Mucosa of descending colon (tissue), 3 donors: ENCODE measurements at places on chromosomes 7 and 10. TPM values are rescaled to one million over a fixed set of nuclear protein-coding genes. Genes with fewer than 3 reads are reported as not detected.
A peak's percentile ranks its signal among the peaks of the same experiment; 100 is the strongest.

Gene COL1A2
- total RNA-seq: 35.1 TPM

GRCh38 chr10:48623009-48623408, 18.1 kb upstream of the ARHGAP22 start:
- DNase-seq: no peak

Gene PIP
- not detected for total RNA-seq

DNA sequence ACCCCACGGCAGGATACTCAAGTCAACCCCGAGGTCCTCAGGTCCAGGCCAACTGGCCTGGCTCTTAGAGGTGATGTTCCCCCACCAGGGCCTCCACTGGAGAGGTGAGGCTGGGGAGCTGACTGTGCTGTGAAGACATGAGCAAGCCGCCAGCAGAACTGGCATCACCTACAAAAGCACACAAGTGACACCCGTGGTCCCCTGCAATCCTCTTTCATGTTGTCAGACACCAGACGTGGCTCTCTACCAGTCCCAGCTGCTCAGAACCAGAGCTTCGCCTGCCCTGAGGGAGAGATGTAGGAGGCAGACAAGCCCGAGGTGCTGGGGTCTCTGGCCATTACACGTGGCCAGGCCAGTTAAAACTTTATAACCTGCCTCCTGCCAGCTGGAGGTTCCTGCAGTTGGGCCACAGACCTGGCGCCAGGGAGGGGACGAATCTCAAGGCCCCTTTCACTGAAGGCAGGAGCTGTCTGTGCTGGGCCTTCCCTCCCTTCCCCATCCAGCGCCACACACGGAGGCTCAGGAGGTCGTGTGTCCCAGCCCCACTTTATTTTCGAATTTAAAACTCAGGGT, 2.2 kb downstream of the COMTD1 start:
- DNase-seq: peak; percentile 22

DNA sequence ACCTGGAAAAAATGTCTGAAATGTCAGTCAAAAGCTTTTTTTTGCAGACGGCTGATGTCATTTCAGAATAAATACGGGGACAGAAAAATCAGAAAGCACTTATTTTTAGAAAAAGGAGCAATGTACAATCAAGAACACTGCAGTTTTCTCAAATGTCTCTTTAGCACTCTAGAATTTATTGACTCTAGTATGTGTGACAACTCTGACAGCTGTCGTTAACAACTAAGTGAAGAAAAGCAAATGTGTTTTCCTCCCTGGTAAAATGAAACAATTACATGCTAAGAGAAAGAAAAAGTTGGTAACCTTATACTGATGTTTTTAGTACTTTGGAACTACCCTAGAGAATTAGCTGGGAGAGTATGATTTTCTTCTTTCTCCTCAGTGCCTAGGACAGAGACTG, 497.4 kb downstream of the GRM8 start:
- DNase-seq: no peak

GRCh38 chr10:62554632-62555199, 180.5 kb downstream of the ZNF365 start:
- no peak for DNase-seq

DNA sequence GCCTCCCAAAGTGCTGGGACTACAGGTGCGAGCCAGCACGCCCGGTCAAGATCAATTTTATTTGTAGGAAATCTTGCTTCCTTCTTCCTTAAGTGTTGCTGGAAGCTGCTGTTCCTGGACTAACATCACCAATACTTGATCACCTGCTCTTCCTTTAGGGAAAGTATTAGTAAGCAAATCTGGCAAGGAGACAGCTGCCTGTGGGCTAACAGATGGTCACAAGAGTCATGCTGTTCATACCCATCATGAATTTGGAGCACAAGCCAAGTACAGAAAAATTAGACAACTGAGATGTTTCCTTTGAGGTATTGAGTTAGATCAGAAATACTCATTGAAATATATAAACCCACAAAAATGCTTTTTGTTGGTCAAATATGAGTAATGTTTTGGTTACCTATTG, 27.9 kb downstream of the BAIAP2L1 start:
- no peak for DNase-seq

GRCh38 chr10:98892523-98892922, 343.1 kb downstream of the HPSE2 start:
- no peak for DNase-seq

GRCh38 chr10:117544711-117545140, 2.2 kb downstream of the EMX2 start:
- no peak for DNase-seq

DNA sequence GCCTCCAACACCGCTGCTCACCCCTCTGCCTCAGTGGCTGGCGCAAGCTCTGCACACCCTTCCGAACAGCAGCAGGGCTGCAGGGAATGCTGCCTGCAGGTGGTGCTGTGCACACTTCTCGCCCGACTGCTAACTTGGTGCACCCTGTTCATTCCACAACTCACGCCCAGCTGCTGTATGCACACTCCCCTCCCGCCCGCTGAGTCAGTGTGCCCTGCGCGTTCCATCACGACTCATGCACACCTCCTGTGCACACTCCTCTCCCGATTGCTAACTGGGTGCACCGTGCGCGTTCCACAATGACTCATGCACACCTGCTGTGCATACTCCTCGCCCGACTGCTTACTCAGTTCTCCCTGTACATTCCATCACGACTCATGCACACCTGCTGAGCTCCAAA, 21.5 kb downstream of the ADARB2 start:
- DNase-seq: peak; percentile 45

GRCh38 chr10:42850931-42851330, 68.3 kb downstream of the BMS1 start:
- no peak for DNase-seq

- DNase-seq: no peak
These were observed 212.0 kb downstream of the TSPAN12 start for GRCh38 chr7:120645966-120646365.

GRCh38 chr7:33062023-33062781, at the start of gene NT5C3A:
TSS of gene NT5C3A (minus strand) at chr7:33062776. CDS start at chr7:33062705, 71 bp downstream.
- peak; percentile 57 for DNase-seq

GRCh38 chr7:78020136-78020873, 221.7 kb downstream of the PHTF2 start:
- peak; percentile 82 for DNase-seq

DNA sequence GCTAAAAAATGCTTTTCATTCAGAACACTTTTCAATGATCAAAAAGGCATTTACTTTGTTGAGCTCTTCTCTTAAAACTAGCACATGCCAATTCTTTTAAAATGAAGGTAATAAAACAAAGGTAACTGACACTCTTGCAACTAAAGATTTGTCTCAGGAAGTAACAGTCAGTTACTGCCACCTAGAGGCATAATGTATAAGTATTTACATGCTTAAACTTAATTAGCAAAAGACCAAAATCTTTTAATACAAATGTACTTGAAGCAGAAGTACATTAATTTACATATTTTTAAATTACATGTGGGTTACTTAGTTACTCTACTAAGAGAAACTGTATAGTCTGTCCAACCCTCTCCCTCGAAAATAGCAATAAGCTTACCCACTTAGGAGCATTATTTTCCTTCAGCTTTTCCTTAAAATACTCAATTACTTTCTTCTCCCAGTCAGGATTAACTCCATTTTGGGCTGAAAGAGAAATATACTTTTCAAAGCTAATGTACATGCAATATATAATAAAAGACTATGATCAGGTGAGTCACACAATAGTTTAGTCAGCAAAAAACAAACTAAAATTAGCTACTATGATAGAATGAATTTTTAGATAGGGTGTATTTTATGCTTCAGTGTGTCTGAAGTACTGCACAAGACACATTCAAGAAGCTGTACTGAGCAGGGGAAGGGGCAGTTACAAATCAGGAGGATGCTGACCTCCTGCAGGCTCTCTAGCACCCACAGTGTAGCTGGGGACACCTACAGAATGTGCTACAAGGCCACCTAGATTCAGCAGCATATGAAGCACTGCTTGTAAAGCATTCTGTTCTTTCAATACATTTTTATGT, 13.0 kb downstream of the MCMBP start:
- DNase-seq: no peak

GRCh38 chr7:112853422-112853821, 63.2 kb upstream of the TMEM168 start:
- no peak for DNase-seq

DNA sequence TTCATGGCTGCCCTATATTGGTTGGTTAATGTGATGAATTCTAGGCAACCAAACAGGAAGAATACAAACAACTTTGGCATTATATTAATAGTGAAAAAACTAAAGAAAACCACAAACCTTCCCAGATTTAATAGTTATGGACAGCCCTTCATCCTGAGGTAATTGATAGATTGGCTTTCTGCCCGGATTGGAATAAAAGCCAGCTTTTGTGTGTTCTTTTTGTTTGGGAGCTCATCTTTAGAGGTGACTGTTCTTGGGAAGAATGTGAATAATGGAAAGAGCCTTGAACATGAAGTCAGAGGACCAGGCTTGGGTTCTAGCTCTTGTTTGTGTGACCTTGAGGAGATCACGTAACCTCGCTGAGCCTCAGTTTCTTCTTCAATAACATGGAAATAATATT, 92.3 kb downstream of the VTI1A start:
- no peak for DNase-seq

- DNase-seq: no peak
These were observed 73.6 kb upstream of the RPA3 start for GRCh38 chr7:7792056-7792455.

Gene SCART1
- total RNA-seq: 3.7 TPM

GRCh38 chr10:62638062-62638477, 166.4 kb upstream of the ADO start:
- DNase-seq: peak; percentile 30

DNA sequence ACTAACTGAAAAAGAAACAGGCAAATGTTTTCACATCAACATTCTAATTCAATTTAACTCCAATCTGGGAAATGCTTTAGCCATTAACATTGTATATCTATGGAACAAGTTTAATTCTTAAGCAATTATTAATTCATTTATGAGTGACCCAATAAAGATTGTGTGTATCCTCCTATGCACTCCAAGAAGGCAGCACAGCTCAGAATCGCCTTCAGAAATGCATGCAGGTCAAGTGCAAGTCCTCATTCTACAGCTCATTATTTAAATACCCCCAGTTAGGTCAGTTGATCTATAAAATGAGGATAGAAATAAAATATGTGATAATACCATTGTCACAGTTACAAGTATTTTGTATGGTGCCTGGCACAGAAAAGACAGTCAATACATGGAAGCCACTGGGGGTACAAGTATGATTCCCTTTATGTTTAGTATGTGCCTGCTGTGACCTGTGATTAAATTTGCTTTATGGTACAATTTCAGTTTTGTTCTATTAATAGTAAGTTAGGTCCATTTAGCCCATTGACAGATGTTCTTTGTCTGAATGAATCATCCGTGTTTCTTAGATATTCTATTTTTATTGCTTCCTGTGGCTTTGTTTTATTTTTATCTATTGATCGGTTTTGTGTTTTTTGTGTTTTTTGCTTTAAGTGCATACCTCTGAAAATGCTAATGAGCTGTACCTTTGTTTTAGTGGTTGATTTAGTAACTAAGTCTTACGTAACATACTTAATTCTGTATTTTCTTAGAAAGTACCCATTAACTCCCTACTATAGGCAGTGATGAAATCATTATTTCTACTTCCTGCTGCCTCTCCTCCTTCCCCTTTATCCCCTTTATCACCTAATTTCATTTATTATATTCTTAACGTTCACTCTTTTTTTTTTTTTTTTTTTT, 42.8 kb downstream of the CPXM2 start:
- DNase-seq: no peak

DNA sequence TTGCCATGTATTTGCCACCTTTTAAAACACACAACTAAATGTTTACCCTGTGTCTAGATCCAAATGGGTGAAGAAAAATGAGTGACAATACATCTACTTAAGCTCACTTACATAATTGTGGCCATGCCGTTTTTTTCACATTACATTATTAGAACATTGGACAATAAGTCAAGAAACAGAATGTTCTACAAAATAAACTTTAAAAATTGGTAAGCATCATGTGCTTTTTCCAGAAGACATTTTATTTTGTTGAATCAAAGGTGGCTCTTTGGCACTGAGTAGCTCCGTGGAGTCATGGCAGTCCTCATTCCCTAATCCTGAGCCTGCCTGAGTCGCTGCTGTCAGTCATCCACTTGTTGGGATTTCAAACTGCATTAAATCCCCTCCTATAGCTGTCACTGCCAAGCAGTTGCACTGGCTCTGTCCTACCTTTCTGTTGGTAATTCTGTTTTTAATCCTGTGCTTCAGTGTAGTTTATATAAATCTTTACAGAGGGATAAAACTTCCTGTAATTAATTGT, 32.3 kb downstream of the CAV1 start:
- no peak for DNase-seq

Gene ANKRD30A
- not detected for total RNA-seq

DNA sequence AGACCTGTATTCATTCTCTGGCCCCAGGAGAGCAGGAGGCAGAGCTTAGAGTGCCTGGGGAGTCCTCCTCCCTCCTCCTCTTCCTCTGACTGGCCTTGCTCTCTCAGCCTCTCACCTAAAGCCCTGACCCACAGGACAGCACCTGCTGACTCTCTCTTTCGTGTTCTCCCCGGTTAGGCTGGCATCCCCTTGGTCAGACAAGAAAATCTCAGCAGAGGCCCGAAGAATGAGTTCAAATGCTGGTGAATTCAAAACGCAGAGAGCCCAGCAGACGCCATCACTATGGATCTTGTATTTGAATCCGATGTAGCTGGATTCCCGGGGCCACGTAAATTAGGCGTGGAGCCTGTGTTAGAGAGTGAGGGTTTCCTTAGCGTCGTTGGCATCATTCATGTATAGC, 255.3 kb downstream of the KLF6 start:
- DNase-seq: no peak

Gene LIPJ
- total RNA-seq: not detected

GRCh38 chr7:127717502-127718339, 65.7 kb downstream of the SND1 start:
- no peak for DNase-seq

Gene AOAH
- 15.7 TPM for total RNA-seq

DNA sequence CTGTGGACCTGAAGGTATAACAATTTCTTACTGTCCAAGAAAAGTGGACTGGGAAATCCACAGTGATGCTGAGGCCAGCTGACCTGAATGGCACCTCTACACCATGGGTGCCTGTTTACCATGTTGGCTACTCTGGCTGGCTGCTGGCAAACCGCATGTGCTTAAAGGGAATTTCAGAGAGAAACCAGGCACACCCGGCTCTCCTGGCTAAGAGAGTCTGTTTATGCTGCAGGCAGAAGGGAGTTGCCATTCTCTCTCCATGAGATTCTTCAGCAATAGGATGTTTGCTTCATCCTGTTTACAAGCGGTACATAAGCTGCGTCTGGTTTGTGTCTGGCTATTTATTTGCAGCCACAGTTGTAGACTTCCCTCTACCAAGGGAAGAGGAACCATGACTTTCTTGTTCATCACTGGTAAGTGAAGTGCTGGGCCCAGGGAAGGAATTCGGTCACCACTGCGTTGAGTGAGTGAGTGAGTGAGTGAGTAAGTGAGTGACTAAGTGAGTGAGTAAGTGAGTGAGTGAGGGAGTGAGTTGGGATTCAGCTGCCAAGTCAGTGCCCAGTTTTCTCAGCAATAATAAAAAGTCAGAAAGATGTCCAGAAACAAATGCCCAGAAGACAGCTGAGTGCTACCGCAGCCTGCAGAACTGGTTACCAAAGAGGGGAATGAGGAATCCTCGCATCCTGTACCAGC, 90.4 kb downstream of the COBL start:
- DNase-seq: no peak
